ENCODE measurements at places on chromosomes 12 and 14. TPM values are rescaled to one million over a fixed set of nuclear protein-coding genes. Genes with fewer than 3 reads are reported as not detected.

ALDH1L2 gene
- total RNA-seq = 4.9 TPM

FGD4 gene
- 81.9 TPM for total RNA-seq

- no peak for DNase-seq
These were observed 56.6 kb downstream of the TC2N start for GRCh38 chr14:91810699-91811098.

DNA sequence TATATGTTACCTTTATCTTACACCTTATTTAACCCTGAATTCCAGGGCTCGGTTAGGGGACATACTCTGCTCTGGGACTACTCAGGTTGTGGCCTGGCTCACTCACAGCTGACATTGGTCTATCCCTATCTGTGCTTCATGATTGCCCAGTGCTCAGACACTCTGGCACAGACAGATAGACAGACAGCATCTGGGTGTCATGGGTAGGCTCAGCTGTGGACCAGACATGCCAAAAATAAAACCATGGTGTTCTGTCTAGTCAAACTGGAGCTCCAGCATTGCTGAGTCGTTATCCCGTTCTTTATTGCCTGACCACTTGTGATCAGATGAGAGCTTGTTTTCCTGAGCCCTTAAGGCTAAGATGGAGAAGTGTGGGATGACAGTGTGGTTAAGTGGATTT lies 29.0 kb downstream of the FBXW8 start:
- no peak for DNase-seq

- no peak for DNase-seq
These were observed 41.1 kb downstream of the RPS29 start for GRCh38 chr14:49545071-49545470.

- DNase-seq = no peak
These were observed 12.1 kb upstream of the ALDH2 start for GRCh38 chr12:111754671-111755070.

DNA sequence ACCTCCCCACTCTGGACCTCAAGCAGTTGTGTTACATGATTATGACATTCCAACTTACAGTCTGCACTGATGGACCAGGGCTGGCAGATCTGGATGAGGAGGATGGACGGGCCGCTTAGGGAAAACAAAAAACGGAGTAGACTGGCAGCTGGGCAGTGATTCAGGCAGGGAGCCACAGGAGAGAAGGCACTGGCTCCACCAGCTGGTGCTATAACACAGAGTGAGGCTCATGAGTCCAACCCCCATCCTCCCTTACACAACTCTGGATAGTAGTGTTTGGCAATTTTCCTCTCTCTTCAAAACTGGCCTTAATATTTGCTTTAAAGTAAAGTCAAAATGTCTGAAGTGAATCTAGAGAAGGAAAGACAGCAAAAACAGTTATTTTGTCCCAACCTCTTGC lies 9.7 kb upstream of the RIC8B start:
- DNase-seq = no peak

GRCh38 chr14:86510491-86510890 lies 980.5 kb downstream of the FLRT2 start:
- DNase-seq = no peak

DNA sequence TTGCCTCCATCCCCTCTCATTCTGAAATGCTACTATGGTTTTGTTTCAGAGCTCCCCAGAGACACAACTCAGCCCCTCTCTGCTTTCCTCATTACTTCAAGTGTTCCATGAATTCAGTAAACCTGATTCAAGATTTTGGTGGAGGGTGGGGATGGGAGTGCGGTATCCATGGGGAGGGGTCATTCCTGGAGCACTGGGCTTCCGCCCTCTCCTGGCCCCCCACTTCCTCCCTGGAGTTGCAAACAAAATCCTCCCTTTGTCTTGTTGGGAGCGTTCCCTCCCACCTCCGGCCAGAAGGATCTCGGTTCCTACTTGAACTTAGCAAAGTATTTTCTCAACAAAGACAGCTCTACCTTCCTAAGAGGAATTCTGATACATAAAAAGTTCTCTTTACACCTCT lies 71.8 kb upstream of the LTA4H start:
- DNase-seq = no peak

GRCh38 chr14:29773990-29774389 lies 153.7 kb downstream of the PRKD1 start:
- DNase-seq = no peak

- DNase-seq = no peak
These were observed 40.1 kb upstream of the BCL11B start for GRCh38 chr14:99312106-99312505.

GRCh38 chr12:106345746-106346145 lies 11.8 kb upstream of the POLR3B start:
- DNase-seq = no peak
